NCI-H187 (cell line): ENCODE measurements at places on chromosomes 12 and 14.

DNA sequence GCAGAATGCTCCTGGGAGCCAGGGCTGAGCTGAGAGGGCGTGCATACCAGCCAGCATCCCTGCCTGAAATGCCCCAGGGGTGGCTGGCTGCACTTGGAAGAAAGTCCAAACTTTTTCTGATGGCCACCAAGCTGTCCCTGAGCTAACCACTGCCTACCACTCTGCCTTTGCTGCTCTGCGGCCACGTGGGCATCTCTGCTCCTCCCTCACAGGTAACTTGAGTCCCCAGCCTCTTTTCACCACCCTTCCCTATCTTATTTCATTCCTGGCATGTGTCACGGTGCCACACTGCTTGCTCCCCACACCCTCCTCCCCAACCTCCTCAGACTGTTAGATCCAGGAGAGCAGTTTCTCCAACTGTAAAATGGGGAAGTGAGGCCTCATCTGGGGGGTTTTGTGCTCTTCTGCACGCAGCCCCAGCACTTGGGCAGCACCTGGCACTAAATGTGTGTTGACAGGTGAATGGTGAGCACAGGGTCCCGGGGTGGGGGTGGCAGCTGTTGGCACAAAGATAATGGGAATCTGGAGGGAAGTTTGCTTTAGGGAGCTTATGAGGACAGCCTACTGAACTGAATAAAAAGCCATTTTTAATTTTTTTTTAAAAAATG lies 113.0 kb downstream of the GLT1D1 start:
- peak; percentile 20 for DNase-seq

DNA sequence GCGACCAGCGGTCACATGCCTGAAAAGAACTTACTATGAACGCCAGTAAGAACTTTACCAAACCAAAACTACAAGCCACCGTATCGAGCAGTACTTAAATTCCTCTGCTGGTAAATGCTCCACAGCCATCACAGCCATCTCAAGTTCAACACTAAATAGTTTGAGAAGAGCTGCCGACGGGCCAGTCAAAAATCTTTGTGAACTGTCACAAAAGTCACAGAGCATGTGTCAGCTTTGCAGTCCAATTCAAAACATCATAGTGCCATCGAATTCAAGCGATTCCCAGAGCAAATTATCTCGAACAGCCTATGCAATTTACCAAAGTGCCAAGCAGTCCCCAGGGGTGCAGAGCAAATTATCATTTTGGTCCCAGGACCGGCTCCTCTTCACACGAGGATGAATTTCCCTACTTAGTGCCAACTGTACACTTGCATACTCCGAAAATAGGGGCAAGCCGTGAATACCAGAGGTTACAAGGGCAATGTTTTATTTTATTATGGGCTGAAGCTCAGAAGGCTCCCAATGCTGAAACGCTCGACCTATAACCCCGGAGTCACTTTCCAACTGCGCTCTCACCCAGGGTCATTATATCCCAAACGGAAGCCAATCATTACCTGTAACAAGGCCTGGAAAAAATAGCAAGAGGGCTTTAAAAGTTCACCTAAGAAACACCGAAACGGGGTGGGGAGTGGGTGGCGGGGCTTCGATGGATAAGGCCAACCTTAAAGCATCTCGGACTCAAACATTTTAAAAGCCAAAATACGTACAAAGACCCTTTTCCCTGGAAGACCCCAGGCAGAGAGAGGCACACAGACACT lies 1.1 kb downstream of the LRP6 start:
- no peak for DNase-seq

GRCh38 chr14:74575936-74576335 lies 36.1 kb downstream of the LTBP2 start:
- no peak for DNase-seq

GRCh38 chr12:65926119-65926908 lies 102.0 kb downstream of the HMGA2 start:
- no peak for DNase-seq

DNA sequence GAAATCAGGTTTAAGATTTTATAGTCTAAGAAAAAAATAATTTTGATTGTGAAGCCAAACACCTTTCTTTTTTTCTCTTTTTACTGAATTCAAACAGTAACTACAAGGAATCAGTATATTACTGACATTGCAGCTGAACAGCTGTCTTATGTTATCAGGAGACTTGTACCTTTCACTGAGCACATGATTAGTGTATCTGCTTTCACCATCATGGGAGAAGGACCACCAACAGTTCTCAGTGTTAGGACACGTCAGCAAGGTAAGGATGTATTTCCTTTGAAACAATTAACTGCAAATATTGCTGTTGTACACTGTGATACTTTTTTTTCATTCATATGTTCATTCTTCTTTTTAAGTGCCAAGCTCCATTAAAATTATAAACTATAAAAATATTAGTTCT lies 50.8 kb downstream of the PTPRQ start:
- DNase-seq = no peak

GRCh38 chr14:32724867-32725471 lies 213.7 kb upstream of the NPAS3 start:
- no peak for DNase-seq
